Brain pericyte (primary cell): ENCODE measurements at places on chromosomes 1 and 21.

DNA sequence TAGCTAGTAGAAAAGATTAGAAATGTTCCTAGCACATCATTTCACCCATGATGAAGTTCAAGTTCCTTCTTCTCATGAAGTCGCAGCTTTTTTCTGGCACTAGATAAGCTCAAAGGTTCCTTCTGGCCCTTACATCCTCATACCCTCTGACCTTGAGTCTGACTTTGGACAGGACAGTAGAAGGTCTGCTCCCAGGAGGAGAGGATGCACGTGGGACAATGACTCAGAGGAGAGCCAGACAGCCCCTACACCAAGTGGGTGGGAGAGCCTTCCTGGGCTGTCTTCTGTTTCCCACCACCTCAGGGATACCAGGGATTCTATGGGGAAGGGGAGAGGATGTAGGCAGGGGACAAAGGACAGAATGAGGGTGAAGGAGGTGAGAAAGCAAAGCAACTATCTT lies 86.0 kb downstream of the HHIPL2 start:
- DNase-seq = no peak

- no peak for DNase-seq
These were observed 47.0 kb upstream of the ATF3 start for GRCh38 chr1:212561501-212561931.

GRCh38 chr1:170885551-170885950 lies 49.8 kb upstream of the MROH9 start:
- no peak for DNase-seq

DNA sequence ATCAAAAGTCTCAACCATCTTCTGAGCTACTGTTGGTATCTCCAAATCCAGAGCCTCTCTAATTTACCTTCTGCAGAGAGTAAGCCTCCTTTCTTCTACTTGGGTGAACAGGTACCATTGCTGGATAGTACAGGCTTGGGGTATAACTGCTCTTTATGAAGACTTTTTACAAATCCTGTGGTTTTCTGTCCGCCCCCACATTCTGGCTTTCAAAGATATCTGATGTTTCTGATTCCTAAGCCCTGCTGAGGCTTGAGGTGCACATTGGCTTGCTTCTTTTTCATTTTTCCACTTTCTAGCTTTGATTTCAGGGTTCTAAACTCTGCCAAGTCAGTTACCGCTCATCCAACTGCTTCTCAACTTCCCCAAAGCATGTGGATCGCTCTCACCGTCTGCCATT lies 37.1 kb downstream of the TENT5C start:
- no peak for DNase-seq

- no peak for DNase-seq
These were observed 12.3 kb upstream of the RIMKLA start for GRCh38 chr1:42368096-42368795.

GRCh38 chr1:10178597-10179405 lies 31.6 kb upstream of the KIF1B start:
- DNase-seq = no peak

- DNase-seq = no peak
These were observed 32.6 kb downstream of the CFH start for GRCh38 chr1:196684476-196684875.

DNA sequence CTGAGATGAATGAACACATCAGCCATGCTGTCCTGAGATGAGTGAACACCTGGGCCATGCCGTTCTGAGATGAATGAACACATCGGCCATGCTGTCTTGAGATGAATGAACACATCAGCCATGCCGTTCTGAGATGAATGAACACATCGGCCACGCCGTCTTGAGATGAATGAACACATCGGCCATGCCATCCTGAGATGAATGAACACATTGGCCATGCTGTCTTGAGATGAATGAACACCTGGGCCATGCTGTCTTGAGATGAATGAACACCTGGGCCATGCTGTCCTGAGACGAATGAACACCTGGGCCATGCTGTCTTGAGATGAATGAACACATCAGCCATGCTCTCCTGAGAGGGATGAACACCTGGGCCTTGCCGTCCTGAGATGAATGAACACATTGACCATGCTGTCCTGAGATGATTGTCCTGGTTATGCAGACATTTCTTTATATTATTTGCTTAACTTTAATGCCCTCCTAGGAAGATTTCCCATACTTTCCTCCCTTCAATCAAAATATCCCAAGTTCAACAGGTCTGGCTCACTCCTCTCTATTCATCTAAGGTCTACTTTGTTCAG lies 48.6 kb upstream of the COL6A1 start:
- DNase-seq = no peak

DNA sequence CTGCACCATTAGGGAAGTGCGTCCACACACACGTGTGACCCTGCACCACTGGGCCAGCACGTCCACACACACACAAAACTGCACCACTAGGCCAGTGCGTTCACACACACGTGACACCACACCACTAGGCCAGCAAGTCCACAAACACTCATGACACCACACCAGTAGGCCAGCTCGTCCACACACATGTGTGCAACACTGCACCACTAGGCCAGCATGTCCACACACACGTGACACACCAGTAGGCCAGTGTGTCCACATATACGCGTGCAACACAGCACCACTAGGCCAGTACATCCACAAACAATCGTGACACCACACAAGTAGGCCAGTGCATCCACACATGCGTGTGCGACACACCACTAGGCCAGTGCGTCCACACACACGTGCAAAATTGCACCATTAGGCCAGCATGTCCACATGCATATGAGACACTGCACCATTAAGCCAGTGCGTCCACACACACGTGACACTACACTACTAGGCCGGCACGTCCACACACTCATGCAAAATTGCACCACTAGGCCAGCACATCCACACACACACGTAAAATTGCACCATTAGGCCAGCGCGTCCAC lies 235.0 kb downstream of the SLC45A1 start:
- DNase-seq = no peak

DNA sequence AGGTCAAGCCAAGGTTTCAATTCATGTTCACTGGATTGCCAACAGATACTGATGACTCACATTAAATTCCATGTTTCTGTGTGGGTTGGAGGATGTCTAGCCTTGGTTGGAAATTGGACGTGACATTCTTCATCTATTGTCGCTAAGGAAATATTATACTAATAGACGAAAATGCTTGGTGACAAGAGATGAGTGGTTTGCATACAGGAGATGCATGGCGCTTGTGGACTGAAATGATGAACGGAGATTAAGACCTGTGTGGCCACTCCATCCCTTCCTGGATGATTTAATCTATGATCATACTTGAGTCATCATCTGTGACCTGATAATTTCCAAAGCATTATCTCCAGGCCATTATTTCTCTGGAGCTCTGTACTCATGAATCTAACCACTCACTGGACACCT lies 97.0 kb upstream of the CD34 start:
- no peak for DNase-seq

- peak; percentile 77 for DNase-seq
These were observed at the start of gene SSU72 for GRCh38 chr1:1574721-1575537. Gene SSU72 (minus strand): TSS chr1:1574863. CDS start chr1:1574557, 306 bp downstream.

- DNase-seq = peak; percentile 95
These were observed 1.7 kb downstream of the BEST4 start for GRCh38 chr1:44786138-44786840.

DNA sequence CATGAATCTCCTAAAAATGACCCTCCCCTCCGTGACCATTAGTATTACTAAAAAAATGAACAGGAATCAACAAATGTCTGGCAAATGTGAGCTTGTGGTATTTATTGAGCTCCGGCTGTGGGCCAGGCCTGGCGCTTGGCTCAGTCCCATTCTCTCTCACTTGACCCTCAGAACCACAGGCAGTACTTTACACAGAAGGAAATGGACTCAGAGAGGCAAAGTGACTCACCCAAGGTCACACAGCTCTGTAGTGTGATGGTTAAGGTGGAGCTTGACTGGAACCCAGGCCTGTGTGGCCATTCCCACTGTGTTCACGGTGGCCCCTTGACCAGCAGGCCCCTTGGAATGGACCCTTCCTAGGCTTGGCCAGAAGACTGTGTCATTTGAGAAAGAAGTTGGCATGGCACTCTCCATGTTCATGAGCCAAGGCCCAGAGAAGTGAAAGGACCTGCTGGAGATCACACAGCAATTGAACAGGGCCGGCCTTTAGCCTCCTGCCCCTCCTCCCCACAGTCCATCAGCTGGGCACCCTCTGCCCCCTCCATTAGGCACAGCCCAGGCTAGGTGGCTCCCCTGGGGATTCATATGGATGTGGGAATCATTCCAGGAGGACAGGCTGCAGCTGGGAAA lies 32.1 kb downstream of the FAM151A start:
- DNase-seq = no peak

GRCh38 chr1:228236744-228237143 lies 28.9 kb downstream of the OBSCN start:
- no peak for DNase-seq

DNA sequence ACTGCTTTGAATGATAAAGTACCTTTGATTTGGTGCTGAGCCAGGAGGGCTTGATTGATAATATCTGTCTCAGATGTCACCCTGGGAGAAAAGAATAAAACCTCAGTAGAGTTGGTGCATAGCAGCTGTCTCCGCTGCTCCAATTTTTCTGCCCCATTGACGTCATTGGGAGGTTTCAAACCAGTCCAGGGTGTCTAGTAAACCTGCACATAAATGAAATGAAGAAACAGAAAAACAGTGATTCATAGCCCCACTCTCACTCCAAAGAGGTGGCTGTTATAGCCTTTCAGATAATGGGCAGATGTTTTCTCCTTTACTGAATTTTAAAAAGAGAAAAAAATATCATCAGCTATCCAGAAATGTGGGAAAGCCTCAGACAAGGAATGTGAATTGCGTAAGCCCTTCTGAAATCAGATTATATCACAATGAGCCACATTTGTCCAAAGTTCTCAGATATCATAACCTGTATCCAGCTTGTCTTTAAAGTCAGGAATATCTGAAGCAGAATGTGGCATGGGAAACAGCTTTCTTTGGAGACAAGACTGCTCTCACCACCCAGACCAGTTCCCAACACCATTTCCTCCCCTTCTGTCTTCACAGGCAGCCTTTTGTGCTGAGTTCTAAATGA lies 351.3 kb upstream of the SGIP1 start:
- no peak for DNase-seq

DNA sequence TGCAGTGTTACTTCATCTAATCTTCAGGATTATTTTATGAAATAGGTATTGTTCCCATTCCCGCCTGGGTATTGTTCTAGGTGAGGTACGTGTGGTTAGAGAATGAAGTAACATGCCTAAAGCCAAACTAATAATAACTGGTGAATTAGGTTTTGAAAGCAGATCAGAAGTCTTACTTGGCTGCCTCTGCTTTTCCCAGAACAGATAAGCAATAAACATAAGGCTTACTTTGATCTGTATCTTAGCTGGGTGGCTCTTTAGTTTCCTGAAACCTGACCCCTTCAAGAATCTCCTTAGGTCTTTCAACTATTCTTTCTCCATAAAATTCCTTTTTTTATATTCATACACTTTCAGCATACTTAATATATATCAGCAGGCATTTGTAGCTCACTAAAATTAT lies 65.3 kb downstream of the VAV3 start:
- no peak for DNase-seq

- no peak for DNase-seq
These were observed 83.0 kb downstream of the RYR2 start for GRCh38 chr1:237124856-237125462.

DNA sequence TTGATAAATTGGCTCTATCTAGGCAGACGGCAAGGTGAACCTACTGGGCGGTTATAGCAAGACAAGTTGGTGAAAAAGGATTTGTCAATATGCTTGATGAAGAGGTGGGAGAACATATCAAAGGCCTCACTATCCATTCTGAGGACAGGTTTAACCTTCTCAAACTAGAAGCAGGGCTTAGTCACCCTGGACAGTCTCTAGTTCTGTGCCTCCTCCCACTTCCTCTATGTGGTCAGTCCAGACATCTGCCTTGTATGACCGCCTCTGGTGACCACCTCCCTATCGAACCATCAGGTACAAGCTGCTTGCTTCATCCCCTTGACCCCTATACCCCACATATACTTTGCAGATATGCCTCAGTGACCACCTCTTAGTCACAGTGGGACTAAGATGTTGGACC lies 2.3 kb upstream of the SCYL3 start:
- no peak for DNase-seq

DNA sequence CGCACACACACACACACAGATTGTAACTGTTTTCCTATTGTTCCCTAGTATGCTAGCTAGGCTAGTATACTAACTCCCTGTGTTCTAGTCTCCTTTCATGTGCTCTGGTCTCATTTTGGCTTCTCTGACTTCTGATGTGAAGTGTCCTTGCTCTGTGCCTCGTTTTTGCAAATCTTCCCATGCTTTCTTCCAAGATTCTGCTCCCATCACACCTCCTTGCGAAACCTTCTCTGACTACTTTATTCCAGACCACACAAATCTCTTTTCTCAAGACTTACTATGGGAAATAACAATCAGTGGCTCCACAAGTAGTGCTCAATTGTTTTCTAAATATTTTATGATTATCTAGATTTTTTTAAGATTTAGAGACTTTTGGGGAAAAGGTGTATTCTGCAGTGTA lies 10.3 kb downstream of the PRRX1 start:
- DNase-seq = no peak

- DNase-seq = no peak
These were observed 5.5 kb downstream of the PABPC4 start for GRCh38 chr1:39571178-39571483.

GRCh38 chr1:155873860-155874259 lies 14.5 kb downstream of the SYT11 start:
- DNase-seq = no peak

DNA sequence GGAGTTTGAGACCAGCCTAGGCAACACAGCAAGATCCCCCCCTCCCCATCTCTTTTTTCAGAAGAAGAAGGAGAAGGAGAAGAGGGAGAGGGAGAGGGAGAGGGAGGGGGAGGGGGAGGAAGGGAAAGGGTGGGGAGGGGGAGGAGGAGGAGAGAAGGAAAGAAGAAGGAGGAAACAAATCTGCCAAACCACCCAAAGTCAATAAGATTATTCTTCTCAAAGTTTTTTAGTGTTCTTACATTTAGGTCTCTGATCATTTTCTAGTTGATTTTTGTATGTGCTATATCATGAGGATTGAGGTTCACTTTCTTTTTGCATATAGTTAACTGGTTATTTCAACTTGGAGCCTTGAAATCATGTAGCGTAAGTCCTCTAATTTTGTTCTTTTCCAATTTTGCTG lies 56.3 kb downstream of the VPS26C start:
- DNase-seq = no peak

- no peak for DNase-seq
These were observed 171.8 kb upstream of the C1orf87 start for GRCh38 chr1:60245324-60245723.

DNA sequence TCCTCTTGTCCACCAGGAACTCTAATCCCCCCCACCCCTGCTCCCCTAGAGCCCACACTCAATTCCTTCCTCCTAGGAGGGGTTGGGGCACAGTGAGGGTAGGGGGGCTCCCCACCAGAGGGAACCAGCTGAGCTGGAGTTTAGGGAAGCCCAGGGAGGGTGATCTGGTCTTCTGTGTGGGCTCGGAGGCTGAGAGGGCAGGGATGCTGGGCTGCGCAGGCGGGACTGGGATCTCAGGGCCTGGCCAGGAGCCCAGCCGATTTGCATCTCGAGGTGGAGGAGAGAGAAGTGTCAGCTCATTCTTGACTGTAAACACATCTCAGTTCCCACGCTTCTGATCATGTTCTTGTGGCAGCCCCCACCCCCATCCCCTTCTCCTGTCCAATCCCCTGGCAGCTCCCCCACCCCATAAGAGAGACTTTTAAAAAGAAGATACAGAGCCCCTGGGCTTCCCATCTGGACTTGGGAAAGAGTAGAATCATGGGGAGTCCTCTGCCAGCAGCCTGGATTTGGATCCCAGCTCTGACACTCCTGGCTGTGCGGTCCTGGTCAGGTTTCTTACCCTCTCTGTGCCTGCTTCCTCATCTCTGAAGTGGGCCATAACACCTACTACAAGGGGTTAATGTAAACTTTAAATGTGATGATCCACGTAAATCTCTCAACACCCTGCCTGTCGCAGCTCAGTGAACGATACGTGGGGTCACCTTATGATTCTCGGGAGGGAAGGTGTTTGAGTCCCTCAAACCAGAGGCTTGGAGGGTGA lies 6.6 kb downstream of the PEAR1 start:
- DNase-seq = no peak
